A673 (cell line): ENCODE measurements at places on chromosomes 3 and 15. TPM values are rescaled to one million over a fixed set of nuclear protein-coding genes. Genes with fewer than 3 reads are reported as not detected.
A peak's percentile ranks its signal among the peaks of the same experiment; 100 is the strongest.

DNA sequence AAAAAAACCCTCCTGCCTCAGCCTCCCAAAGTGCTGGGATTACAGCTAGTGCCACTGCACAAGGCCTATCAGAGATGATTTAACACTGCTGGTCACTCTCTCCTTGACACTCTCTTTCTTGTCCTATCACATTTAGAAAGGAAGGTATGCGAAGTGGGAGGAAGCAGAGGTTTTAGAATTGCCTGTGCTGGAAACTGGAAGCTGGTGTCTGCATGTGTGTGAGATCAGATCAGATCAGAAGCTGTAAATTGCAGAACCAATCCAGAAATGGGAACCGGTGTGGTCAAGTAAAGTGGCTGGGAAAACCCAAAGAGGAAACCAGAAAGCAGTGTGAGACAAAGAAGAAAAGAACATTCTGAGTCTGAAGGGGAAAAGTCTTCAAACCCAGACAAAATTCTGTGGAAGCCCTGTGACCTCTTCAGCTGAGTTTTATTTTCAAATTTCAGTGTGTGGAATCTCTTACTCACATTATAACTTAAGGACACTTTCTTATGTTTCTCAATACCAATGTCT lies 2.8 kb downstream of the EFHB start:
- DNase-seq = no peak

The GOLGA8N gene
- total RNA-seq = 3.1 and 4.3 TPM in 2 replicates

DNA sequence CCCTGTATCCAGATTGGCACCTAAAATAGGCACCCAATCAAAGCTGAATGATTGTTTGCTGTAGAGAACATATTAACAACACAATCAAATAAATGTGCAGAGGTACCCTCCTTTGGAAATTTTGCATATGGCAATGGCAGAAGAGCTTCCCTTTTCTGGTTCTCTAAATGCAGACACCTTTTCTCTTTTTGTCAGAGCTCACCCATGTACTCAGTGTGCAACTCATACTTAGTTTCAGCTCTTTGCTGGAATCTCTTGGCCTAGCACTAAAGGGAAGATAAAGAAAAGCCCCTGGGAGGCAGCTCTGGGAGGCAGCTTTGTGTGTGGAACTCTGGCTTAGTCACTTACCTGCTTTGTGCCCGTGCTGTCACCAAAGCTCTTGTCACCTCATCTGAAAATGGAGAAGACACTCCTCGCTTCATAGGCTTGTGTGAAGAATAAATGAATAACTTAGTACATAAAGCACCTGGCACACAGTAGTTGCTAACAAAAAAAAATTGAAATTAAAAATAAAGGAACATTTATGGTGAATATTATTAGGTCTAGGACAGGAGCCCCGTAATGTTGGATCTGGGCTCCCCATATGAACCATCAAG lies 28.8 kb downstream of the ST6GAL1 start:
- no peak for DNase-seq

The ADAMTS9 gene
- 0.26 TPM in 2 replicates for total RNA-seq

DNA sequence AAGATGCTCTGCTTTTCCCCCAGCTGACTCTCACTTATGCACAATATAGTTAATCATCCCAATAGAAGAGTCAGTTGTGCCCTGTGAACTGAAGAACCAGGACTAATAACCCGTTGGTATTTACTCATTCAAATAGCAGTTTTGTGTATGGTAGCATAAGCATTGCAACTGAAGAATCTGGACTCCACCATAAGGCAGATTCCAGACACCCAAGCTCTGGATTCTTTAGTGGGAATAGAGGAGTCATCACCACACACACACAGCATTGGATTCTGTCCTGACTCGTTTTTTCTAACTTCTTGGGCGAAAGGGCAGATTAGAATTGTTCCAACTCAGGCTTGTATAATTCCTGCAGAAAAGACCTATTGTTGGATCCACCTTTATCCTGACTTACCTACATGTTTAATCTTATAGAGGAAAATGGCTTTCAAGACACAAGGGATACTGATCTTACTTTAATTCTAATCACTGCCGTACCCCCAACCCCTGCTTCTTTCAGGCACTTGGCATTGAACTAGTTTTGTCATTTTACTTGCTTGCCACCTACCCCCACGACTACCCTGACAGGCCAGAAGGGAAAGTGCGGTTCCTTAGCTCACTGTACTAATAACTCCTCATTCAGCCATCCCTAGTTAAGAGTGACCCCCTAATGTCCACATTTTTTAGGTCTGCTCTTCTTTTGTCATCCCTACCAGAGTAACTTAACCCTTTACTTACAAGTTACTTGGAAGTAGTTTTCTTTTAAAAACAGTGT lies 42.3 kb downstream of the NKIRAS1 start:
- no peak for DNase-seq

The GPR62 gene
- not detected in 2 replicates for total RNA-seq

The CLDND1 gene
- 90.7 and 95.6 TPM in 2 replicates for total RNA-seq

GRCh38 chr15:34109797-34110663 lies 8.1 kb downstream of the PGBD4 start:
- DNase-seq = peak; percentile 58

The PEX5L gene
- total RNA-seq = not detected in 2 replicates

- no peak for DNase-seq
Measured at GRCh38 chr3:183300996-183301562, 48.0 kb downstream of the B3GNT5 start.

The LRRC2 gene
- 0.24 and 0.28 TPM in 2 replicates for total RNA-seq

DNA sequence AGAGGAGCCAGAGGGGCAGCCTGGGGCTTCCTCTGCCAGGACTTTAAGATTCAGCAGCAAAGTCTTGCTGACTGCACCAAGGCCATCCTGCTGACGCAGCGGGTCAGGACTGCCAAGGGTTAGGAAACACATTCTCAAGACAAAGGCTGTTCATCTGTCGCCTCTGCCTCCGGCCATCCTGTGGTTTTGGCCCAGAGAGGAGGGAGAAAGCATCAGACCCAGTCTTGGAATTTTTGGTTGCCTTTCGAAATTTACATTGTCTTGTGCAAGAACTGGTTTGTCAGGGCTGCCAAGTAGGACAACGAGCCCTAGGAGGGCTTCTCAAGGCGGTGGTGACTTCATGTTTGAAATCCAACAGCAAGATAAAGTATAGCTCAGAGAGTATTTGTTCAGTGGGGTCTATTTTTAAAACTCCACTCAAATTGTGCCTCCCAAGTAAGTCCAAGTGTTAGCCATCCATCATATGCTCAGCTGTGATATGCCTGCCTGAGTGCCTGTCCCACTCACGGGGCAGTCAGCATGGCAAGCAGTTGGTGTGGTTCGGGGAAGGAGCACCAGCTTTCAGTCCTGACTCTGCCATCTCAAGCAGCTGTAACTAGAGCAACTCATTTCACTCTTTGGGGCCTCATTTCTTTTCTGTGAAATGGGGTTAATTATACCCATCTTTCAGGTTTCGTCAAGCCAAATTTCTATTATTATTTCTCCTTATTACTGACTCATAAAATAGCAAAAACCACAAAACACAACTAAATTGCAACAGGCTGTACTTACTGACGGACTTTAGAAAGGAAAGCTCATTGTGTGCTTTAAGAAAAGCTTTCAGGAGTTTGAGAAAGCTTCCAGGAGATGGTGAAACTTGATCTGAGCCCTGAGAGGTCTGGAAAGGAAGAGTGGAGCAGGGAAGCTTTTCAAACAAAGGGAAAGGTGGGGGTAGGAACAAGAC lies 42.4 kb upstream of the RHO start:
- no peak for DNase-seq

The SERINC4 gene
- total RNA-seq = 0.33 TPM in 1 of 2 replicates, not detected in the other

- no peak for DNase-seq
Measured at GRCh38 chr3:177981576-177981975, 554.7 kb upstream of the KCNMB2 start.

- peak; percentile 65 for DNase-seq
Measured at GRCh38 chr3:160003520-160004128, 15.0 kb downstream of the IL12A start.

DNA sequence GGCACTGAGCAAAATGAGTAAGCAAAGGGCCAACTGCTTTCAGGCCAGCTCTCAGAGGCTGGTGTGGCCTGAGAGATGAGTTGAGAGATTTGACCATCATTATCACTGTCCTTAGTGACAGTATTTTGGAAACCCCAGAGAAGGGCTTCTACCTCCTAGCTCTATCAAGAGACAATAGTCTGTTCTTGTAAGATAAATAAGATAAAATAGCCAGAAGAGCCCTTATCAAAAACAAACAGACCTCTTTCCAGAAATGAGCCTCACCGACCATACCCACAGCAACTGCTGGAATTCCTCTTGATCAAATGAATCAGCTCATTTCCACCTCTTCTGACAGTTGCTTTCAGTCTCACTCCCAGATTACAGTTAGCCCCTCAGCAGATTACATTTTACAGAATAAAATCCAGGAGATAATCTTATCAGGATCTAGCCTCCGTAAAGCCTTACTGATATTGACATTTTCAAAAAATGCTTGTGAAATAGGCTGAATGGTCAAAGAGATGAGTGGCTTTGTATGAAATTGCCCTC lies 4.5 kb downstream of the HDC start:
- no peak for DNase-seq

DNA sequence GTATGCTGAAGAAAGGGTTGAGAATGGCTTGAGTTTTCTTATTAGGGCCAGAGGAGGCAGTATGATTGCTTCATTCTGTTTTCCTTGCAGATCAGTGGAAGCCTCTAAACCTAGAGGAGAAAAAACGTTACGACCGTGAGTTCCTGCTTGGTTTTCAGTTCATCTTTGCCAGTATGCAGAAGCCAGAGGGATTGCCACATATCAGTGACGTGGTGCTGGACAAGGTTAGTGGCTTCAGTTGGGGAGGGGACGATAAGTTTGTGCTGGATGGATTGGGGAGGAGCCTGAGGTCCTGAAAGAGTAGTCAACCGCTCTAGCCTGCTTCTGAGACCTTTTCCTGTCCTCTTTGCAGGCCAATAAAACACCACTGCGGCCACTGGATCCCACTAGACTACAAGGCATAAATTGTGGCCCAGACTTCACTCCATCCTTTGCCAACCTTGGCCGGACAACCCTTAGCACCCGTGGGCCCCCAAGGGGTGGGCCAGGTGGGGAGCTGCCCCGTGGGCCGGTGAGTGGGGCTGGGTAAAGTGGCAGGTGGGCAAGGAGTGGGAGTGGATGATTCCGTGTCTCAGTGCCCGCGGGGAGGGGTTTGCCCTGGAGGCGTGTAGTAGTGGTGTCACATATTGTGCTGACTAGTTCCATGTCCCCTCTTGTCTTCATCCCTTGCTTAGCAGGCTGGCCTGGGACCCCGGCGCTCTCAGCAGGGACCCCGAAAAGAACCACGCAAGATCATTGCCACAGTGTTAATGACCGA lies 8.5 kb downstream of the EIF4G1 start:
- no peak for DNase-seq

The GOLGA8T gene
- not detected in 2 replicates for total RNA-seq

The GOLGA8Q gene
- 0.56 and 1.8 TPM in 2 replicates for total RNA-seq

The SYNM gene
- total RNA-seq = 2.6 and 2.7 TPM in 2 replicates

GRCh38 chr3:63967675-63968611 lies 55.4 kb downstream of the PSMD6 start:
- no peak for DNase-seq

- no peak for DNase-seq
Measured at GRCh38 chr3:129197321-129197720, 13.6 kb upstream of the CNBP start.

- no peak for DNase-seq
Measured at GRCh38 chr3:177536873-177537272, 339.6 kb upstream of the TBL1XR1 start.

The TERC gene
- total RNA-seq = 5.8 and 16.7 TPM in 2 replicates

GRCh38 chr3:118729546-118729945 lies 305.1 kb downstream of the IGSF11 start:
- DNase-seq = no peak

The SST gene
- not detected in 2 replicates for total RNA-seq

The SERPINI2 gene
- total RNA-seq = not detected in 2 replicates

DNA sequence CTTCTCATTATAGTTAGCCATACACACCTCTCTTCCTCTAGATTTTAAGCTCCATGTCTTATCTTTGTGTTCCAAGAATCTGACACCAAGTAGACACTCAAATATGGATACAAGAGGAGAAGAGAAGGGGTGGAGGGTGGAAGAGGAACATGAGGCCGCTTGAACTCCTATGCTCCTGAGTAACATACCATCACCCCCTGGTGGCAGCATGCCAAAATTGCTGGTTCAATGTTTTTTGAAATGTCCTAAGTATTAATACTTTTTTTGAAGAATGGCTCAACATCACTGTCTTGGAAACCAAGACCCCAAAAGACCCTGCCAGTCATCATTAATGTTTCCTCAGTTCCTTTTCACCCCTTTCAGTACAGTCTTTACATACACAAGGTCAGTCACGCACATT lies 71.8 kb upstream of the HACD2 start:
- peak; percentile 19 for DNase-seq

GRCh38 chr15:85485956-85486567 lies 105.7 kb downstream of the AKAP13 start:
- peak; percentile 82 for DNase-seq

The ZNF80 gene
- not detected in 2 replicates for total RNA-seq

The CLDN18 gene
- not detected in 2 replicates for total RNA-seq

The LMAN1L gene
- total RNA-seq = 0.80 TPM in 1 of 2 replicates, not detected in the other

GRCh38 chr3:150132101-150132749 lies 161.5 kb upstream of the PFN2 start:
- peak; percentile 50 for DNase-seq

- no peak for DNase-seq
Measured at GRCh38 chr15:99632521-99632920, 66.7 kb downstream of the MEF2A start.

The TCF12 gene
- total RNA-seq = 331 and 351 TPM in 2 replicates

The LYZL4 gene
- not detected in 2 replicates for total RNA-seq

The CLN6 gene
- total RNA-seq = 75.4 and 84.7 TPM in 2 replicates

DNA sequence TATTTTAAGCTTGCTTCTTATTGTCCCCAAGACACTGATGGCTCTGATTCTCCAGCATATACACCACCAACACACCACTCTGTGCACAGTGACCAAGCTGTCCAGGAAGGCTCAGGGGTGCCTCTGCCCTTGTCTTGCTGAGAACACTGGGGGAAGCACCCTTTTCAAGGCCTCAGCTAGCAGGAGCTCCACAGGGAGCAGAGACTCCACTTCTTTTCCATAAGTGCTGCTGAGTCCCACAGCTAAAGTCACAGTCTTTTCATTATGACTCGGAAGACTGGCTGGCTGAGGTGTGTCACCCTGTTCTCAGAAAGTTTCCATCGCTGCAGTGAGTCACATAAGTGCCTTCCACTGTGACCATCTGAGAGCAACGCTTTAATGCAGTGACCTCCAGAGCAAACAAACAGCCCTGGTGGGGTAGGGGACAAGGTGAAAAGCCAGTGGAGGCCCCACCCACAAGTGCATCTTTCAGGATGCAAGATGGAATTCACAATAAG lies 226.9 kb upstream of the CHRNA7 start:
- no peak for DNase-seq

The SCAMP2 gene
- total RNA-seq = 77.9 and 94.4 TPM in 2 replicates

DNA sequence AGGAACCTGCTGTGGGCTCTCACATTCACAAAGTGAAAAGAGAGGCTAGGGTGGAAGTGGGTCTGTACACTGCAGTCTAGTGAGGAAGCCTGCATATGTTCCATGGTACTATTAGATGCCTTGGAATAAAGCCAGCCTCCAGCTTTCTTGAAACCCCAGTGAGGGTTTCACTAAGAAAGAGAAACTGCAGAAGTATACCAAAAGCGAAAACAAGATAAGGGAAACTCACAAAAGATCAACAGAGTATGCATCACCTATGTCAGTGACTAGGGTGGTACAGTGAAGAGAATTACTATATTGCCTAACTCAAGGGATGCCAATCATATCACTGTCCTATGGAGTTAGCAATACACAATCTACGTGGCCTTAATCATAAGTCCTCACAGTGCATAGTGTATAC lies 212.5 kb upstream of the GADL1 start:
- DNase-seq = no peak

The CKMT1A gene
- 0.41 TPM in 1 of 2 replicates, not detected in the other for total RNA-seq
